ENCODE measurements at places on chromosomes 6 and 20. TPM values are rescaled to one million over a fixed set of nuclear protein-coding genes. Genes with fewer than 3 reads are reported as not detected.

ABHD16B gene
- total RNA-seq = not detected

PLN gene
- not detected for total RNA-seq

RHAG gene
- total RNA-seq = not detected

NMBR gene
- not detected for total RNA-seq

NRSN1 gene
- total RNA-seq = not detected
